IPS-NIHi11 (cell line): ENCODE measurements at places on chromosomes 3 and 15.

DNA sequence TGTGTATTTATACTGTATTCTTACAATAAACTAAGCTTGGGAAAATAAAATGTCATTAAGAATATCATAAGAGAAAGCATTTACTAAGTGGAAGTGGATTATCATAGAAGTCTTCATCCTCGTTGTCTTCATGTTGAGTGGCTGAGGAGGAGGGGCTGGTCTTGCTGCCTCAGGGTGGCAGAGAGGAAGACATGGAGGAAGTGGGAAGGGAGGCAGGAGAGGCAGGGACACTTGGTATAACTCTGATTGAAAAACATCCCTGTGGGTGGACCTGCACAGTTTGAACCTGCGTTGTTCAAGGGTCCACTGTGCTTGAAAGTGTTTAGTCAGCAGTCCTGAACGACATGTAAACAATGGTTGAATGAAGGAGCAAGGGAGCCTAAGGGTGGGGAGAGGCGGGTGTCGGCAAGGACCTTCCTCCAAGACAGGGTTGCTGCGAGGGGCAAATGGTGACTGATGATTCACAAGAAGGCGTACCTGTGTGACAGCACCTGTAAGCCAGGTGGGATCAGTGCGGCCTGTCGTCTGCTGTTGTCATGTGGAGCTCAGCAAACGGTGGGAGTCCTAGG is 103.8 kb upstream of the KLF13 start:
- DNase-seq = no peak

DNA sequence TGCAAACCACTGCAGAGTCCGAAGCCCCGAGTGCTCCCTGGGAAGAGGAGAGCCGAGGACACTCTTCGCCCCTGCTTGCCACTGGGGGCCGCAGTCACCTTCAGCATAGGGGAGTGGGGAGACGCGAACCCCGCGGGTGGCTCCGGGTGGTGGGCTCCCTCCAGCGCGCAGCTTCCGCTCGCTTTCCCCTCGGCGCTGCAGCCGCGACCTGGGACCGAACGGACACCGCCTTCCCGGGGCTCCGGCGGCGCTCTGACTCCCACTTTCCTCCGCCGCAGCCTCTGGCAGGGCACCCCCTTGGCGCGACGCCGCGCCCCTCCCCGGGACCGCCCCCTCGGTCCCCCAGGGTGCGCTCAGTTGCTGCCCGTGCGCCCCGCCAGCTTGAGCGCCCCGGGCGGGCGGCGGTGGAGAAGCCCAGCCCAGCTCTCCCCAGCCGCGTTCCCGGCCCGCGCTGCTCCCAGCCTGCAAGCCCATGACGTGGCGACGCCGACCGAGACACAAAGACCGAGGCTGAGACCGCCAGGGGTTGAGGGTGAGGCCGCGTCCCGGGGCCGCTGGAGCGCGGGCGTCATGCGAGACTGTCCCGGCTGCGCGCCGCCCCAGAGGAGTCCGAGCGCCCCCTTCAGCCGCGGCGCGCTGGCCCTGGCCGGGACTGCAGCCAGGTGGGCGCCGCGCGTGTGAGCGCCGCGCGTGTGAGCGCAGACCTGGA is at the start of gene MINAR1:
TSS of gene MINAR1 (plus strand) at position 701 of the 709 bp plus-strand sequence. CDS start 23,812 bp downstream, outside the sequence.
- DNase-seq = peak; percentile 67

GRCh38 chr3:195177422-195178123 is 93.4 kb downstream of the XXYLT1 start:
- no peak for DNase-seq

DNA sequence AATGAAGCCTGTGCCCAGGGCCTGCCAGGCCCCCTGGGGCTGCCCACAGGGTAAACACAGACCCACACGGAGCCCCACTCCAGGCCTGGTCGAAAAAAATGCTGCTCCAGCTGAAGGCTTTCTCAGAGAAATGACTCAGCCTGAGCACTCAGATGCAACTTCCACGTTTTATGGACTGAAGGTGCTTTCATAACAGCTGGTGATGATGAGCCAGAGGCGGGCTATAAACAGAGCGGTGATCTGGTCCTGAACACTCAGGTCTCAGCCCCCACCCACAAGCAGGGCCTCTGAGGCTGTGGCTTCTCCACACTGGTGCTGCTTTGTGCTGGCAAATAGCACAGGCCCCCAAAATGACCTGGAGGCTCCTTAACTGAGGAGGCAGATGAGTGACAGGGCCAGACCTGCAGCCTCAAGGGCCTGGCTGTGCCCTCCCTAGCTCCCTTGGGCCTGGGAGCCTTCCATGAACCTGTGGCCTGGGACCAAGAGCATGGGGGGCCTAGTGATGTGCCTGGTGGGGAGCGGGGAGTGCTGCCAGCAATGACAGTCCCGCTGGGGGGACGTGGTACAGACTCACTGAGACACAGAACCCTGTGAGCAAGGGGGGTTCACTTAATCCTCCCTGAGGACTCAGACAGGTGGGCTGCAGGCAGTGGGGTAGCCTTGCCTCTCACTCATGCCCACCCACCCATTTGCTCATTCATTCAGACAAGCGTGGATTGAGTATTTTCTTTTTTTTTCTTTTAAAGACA is 23.0 kb upstream of the FURIN start:
- DNase-seq = no peak

DNA sequence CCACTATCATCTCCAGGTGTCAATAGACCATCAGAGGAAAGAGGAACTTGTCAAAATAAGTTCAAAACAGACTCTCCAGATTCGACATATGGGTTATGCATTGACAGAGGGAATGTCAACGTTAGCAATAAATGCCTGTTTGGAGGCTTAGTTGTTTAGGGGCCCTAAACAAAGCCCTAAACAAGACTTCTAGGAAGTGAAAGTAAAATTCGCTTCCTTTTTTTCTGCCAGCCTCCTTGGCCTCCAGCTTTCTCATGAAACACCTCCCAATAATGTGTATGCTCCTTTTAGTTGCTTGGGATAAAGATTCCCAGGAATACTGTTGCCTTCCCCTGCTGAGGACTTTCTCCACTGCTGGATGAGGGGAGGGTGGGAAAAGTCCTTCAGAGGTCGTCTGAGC is 70.9 kb upstream of the ARNT2 start:
- no peak for DNase-seq

- no peak for DNase-seq
Measured at GRCh38 chr15:73286311-73286710, 82.4 kb downstream of the HCN4 start.

GRCh38 chr3:10804183-10804648 is 11.8 kb upstream of the SLC6A11 start:
- DNase-seq = no peak

GRCh38 chr15:31135523-31135922 is 34.0 kb upstream of the TRPM1 start:
- no peak for DNase-seq
